ENCODE measurements at places on chromosomes 16 and 17. TPM values are rescaled to one million over a fixed set of nuclear protein-coding genes. Genes with fewer than 3 reads are reported as not detected.

GRCh38 chr17:55988861-55989260 lies 164.4 kb upstream of the ANKFN1 start:
- no peak for DNase-seq

The BHLHA9 gene
- polyA plus RNA-seq = not detected

The IRX6 gene
- polyA plus RNA-seq = 2.2 TPM

DNA sequence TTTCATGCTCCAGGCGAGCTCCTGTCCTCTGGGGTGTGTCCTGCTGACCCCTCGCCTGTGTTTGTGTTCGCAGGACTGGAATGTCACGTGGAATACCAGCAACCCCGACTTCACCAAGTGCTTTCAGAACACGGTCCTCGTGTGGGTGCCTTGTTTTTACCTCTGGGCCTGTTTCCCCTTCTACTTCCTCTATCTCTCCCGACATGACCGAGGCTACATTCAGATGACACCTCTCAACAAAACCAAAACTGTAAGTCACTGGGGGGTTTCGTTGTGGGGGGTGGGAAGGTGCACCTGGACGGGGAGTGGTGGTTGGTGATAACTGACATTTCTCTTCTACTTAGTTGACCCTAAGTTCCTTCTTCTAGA lies 58.3 kb downstream of the ABCC1 start:
- DNase-seq = no peak

The RASD1 gene
- polyA plus RNA-seq = 4.9 TPM

- no peak for DNase-seq
Measured at GRCh38 chr17:31629696-31630470, 229.2 kb downstream of the COPRS start.

The CA5A gene
- 0.07 TPM for polyA plus RNA-seq

- no peak for DNase-seq
Measured at GRCh38 chr16:48676836-48677235, 66.9 kb upstream of the N4BP1 start.

GRCh38 chr17:40886090-40886489 lies 1.0 kb upstream of the KRT20 start:
- no peak for DNase-seq

DNA sequence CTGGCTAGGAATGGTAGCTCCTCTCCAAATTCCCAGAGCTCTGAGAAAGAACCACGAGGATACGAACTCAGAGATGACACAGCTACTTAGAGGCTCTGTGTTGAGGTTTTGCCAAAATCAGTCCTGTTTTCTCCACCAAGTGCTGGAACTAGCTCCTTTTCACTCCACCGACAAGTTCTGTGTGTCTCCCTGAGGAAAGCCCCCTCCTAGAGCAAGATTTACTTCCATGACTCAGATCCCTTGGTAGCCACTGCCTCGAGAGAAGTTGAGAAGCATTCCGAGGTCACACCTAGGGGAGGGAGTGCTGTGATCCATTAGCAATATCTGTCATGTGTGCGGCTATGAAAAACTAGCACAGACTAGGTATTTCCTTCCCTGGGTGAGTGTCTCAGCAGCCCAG lies 30.6 kb downstream of the IL21R start:
- DNase-seq = no peak

Data from muscle of back (tissue), 13 donors.